Fibroblast of skin of back (primary cell): ENCODE measurements at places on chromosomes 11 and 22.
A peak's percentile ranks its signal among the peaks of the same experiment; 100 is the strongest.

DNA sequence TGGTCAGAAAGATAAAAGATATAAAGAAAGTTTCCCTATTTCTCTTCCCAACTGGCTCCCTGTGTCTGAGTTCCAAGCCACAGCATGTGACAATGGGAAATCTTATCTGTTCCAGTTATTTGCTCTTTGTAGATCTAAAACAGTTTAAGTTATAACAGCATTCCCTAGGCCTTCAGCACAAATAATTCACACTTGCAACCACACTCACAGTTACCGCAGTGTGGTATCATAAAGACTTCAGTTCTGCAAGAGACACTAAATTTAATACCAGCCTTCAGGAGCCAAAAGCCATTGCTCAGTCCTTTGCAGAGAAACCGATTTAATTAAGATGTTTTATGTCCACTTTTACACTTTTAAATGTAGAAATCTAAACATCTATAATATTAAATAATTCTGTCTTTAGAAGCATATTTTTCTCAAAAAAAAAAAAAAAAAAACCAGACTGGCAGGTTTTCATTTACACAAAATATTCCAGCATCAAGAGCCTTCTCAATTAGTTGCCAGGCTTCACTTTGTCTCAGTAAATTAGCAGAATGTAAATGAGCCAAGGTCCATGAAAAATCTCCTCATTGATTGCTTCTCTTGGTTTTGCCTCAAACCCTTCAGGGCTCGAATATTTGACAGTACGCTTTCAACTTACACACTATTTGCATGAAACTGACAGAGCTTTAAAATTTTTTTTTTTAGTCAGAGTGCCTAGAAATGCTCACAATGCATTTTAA is 300.0 kb upstream of the DDI1 start:
- no peak for DNase-seq

DNA sequence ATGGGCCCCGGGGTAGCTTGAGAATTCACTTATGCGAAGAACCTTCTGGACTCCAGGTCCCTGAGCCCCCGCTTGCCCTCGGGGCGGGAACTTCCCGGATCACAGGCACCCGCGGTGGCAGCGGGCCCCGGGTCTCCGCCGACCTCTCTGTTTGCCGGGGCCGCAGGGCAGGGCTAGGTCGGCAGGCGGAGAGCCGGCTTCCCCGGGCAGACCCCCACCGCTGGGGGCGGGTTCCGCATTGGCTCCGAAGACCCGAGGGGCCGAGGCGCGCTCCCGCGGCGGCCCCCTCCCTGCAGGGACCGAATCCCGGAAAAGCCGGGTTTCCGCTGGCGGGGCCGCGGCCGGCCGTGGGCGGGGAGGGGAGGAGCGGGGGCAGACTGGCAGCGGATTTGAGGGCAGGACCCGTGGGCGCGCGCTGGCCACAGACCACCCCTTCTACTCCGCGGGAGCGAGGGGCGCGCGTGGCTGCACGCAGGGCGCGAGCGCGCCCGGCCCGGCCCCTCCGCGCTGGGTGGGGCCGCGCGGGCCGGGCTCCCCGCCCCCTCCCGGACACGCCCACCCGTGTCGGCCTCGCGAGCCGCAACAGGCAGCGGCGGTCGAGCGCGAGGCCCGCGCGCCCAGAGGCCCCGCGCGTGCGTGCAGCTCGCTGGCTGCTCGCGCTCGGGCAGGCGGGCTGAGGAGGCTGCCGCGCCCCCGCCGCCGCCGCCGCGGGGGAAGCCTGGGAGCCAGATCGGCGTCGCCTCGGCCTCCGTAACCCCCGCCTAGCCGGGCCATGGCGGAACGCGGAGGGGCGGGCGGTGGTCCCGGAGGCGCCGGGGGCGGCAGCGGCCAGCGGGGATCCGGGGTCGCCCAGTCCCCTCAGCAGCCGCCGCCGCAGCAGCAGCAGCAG is at the start of gene PACS1:
Gene PACS1 (plus strand): TSS at position 558 of the 889 bp plus-strand sequence. CDS start 215 bp downstream, at position 773.
- DNase-seq: peak; percentile 80

GRCh38 chr11:114166897-114167323 is 107.4 kb downstream of the ZBTB16 start:
- DNase-seq: peak; percentile 88

DNA sequence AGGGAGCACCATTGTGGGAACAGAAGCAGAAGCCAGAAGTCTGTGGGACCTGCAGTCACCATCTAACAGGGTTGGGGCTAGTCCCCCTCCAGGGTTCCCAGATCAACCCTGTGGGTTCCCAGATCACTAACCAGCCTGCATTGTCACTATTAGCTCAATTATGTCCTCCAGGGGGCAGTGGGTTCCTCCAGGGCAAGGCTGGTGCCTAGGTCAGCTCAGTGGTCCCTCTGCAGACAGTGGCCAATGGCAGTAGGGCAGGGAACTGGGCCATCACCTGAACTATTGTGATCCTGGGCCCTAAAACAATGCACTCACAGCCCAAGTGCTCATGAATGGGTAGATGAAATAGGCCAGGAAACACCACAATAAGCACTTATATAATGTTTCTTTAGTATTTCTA is 18.8 kb upstream of the PRSS23 start:
- no peak for DNase-seq

DNA sequence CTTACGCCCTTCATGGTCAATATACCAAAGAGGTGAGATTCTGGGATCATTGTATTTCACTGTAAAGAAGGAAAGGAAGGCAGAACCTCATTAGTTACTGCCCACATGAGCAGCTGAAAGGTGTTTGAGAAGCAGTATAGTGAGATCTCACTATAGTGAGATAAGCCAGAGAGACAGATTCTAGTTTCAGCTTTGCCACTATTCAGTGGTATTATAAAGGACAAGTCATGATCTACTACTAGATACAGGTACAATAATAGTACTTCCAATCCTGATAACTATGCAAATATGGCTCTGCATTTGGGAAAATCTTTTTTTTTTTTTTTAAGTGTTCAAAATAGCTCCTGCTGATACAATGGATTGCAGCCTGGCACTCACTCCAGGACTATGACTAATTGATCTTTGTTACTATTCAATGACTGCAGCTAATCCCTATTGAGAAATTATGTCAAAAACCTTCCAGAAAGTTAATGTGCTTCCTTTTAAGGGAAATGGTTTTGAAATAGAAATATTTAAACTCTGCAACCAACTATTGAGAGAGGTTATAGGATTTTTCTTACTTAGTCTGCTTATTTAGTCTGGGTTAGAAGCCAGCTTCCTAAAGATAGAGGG is 8.3 kb upstream of the DLAT start:
- DNase-seq: no peak

GRCh38 chr11:86176165-86176884 is 68.2 kb upstream of the EED start:
- DNase-seq: no peak

- no peak for DNase-seq
Measured at GRCh38 chr11:130137999-130138398, 21.6 kb upstream of the ST14 start.

- no peak for DNase-seq
Measured at GRCh38 chr11:116421529-116422185, 351.1 kb downstream of the BUD13 start.

GRCh38 chr11:105789579-105790420 is 179.9 kb downstream of the GRIA4 start:
- DNase-seq: no peak

DNA sequence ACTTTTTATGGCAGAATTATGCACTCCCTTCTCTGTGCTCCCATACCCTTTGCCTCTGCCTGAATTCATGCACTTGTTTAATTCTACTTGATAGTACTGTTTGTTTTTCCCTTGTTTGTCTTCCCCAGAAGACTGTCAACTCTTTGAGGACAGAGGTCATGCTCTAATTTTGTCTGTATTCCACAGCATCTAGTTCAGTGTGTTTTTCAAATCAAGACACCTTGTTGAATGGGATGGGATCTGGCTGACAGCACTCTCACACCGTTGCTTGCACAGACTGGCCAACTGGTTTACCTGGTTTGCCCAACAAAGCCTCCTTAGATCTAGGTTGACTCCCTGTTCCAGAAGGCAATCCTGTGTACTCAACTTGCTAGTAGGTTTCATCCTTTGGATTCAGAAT is 121.2 kb upstream of the TIMP3 start:
- DNase-seq: no peak

DNA sequence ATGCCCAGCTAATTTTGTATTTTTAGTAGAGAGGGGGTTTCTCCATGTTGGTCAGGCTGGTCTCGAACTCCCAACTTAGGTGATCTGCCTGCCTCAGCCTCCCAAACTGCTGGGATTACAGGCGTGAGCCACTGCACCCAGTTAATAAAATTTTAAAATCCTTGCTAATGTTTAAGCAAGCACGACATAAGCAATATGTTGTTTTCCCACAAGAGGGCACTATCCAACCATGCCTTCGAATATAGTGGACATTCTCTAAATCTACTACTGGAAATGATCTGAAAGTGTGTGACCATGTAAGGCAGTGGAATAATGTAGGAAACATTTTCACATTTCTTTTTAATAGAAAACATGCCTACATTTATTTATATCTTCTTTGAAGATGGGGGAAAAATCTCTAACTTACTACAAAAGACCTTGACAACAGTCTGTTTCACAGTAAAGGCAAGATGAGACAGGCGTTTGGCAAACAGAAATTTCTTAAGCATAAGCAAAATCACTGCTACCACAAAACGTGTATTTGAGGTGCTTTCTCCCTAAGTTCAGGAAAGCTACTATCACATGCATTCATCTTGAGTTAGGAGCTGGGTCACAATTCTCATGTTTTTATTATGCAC is 38.2 kb downstream of the PITPNB start:
- peak; percentile 79 for DNase-seq

DNA sequence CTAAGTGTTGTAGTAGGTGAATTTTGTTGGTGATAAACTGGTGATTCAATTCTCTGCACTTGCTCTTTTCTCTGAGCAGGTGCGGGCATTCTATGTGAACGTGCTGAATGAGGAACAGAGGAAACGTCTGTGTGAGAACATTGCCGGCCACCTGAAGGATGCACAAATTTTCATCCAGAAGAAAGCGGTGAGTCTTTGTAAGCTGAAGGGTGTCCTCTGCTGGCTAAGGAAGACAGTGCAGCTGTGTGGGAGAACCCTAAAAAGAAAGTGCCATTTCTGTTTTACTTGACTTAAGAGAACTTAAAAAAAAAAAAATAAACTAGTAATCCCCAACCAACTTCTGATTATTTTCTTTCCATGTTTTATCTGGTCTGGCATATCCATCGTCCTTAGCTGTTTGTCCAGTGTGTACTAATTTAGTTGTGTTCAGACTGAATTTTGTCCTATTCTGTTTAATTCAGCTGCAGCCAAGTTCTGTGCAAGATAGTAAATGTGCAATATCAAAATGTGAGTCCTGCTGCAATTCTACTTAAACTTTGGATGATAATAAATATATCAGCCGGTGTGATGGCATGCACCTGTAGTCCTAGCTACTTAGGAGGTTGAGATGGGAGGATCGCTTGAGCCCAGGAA is 29.6 kb downstream of the CAT start:
- DNase-seq: peak; percentile 12

DNA sequence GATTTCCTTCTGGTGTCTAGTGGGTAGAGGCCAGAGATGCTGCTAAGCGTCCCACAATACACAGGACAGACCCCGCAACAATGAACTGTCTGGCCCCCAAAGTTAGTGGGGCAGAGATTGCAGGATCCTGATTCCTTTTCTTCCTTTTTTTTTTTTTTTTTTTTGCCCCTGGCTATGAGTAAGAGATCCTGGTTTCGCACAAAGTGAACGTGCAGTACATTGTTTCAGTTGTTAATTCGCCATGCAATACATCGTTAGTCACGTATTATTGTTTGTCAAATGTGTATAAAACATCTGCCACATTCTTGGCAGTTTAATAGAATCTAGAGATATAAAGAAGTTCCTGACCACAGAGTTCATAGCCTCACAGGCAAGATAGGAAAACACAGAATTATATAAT is 20.2 kb downstream of the ST3GAL4 start:
- peak; percentile 27 for DNase-seq

- DNase-seq: no peak
Measured at GRCh38 chr22:44665115-44665514, 36.9 kb upstream of the PRR5 start.

DNA sequence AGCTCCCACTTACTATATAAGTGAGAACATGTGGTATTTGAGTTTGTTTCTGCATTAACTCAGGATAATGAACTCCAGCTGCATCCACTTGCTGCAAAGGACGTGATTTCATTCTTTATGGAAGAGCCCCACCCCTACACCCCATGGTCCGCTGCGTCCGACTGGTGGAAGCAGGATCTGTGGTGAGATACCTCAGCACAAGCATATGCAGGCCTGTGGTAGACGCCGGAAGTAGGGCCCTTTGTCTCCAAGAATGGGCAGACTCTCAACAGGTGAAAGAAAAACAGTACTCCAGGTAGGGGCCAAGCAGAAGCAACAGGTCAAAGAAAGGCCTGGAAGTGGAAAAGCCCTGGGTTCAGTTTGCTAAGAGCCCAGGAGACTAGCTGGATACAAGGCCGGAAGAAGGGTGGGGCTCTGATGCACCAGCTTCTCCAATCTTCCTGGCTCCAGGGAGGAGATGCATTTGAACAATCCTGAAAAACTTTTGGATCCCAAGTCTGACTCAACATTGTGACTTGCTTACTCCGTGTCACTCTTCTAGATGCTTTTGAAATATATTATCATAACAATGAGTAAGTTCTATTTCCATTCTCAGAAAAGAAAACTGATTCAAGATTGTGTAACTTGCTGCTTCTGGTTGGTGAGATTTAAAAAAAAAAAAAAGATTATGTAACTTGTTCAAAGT is 30.4 kb downstream of the NEAT1 start:
- DNase-seq: peak; percentile 98

GRCh38 chr11:128587415-128587814 is at the start of gene ETS1:
TSS of gene ETS1 (minus strand) at chr11:128587558. CDS start at chr11:128573130, 14,428 bp downstream.
- no peak for DNase-seq

- DNase-seq: no peak
Measured at GRCh38 chr22:20486229-20486628, 9.4 kb downstream of the KLHL22 start.

DNA sequence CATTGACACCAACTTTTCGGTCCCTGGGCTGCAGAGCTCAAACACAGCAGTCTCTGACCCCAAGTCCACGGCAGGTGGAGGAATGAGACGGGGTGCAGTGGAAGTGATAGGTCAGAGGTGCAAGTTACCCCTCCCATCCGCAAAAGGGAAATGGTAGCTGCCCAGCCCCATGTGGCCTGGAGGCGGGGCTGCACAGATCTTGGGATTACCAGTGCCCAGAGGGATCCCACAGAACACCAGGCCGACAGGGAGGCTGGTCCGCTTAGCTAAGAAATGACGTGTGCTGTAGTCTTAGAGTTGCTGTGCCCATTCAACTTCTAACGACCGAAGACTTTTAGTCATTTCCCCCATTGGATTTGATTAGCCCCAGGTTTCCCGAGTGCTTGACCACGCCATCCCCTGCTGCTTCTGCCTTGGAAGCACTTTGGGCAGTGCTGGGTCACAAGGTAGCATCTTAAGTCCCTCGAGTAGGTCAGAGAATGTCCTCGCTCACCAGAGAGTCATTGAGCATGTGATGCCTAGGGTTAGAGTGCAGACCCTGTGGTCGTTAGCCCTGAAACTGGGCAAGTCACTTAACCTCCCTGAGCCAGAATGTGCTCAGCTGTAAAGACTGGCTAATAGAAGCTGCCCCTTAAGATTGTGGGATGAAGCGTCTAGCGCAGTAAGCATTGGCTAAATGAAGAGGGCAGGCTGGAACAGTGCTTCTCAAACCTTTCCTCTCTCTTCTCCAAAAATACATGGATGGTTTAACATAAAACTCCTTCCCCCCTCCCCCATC is 4.2 kb downstream of the PTGDR2 start:
- DNase-seq: no peak
